ENCODE measurements at places on chromosomes 7 and 10.

DNA sequence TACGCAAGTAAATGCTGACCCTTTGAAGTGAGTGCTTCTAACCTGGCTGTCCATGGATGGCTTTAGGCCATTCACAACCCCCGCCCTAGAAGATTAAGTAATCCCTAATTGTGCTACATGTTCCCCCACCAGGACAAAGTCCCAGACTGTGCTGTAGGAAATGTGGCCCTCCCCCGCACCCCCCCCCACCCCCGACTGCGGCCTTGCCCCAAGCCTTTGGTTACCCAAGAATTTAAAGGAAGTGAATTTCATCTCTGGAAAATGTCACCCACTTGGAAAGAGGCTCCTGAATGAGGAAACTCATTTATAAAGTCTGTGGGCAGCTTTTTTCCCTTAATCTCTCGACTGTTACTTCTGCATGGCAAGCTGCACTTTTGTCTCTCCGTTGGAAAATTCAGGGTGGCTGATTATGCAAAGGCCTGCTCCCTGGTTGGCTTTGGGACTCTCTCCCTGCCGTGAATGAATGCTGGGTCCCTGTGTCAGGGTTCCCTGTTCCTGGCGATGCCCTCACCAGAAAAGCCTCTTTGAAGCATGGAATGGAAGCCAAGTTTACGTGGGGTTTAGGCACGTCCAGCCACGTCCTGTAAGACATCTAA is 31.4 kb upstream of the AQP1 start:
- DNase-seq = no peak

DNA sequence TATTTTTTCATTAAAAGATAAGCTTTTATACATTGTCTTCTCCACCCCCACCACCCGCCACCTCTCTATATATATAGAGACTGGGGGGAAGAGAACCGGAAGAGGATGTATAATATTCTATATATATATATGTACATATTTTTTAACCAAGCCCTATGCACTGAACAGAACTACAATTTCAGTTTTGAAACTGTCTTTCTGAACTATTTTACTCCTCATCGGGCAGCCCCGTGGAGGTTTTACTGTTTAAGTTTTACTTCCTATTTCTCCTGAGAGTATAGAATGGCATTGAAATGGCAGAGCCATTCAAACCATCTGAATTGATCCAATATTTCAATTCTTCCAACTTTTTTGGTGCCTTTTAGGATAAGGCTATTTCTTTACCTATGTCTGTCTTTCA is 1047.1 kb downstream of the NRG3 start:
- DNase-seq = no peak

GRCh38 chr10:24278176-24278889 is 69.4 kb downstream of the KIAA1217 start:
- DNase-seq = no peak

- no peak for DNase-seq
Observed at GRCh38 chr7:101093906-101094305, 8.6 kb downstream of the TRIM56 start.

- peak; percentile 89 for DNase-seq
Observed at GRCh38 chr7:6160191-6160623, 112.2 kb downstream of the CYTH3 start.

DNA sequence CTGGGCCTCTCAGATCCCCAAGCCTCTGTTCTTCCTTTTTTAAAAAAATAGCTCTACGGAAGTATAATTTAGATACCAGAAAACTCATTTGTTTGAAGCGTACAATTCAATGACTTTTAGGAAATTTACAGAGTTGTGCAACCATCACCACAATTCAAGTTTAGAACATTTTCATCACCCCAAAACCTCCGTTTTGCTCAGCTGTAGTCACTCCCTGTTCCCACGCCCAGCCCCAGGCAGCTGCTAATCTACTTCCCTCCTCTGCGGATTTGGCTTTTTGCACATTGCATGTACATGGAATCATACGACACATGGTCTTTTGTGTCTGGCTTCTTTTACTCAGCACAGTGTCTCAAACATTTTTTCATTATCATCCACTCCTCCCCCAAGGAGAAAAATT is 229.2 kb downstream of the TCF7L2 start:
- DNase-seq = peak; percentile 7

GRCh38 chr10:61989995-61990760 is 88.7 kb downstream of the ARID5B start:
- no peak for DNase-seq

- no peak for DNase-seq
Observed at GRCh38 chr7:2169923-2170575, 62.7 kb downstream of the MAD1L1 start.

DNA sequence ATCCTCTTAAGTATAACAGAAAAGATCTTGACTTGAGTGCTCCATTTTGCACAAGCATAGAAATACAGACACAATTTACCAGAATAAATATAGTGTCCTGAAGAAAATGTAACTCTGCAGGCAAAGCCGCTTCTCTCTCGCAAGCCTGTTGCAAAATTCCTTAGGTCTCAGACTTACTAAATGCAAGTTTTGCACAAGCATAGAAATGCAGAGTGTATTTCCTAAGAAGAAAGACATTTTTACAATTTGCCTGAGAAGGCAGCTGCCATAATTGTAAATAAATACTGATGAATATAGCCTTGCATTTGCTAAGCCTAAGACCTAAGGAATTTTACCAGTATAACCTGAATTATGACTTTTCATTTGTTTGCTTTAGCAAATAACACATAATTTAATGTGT is 67.1 kb downstream of the AGMO start:
- no peak for DNase-seq

GRCh38 chr7:102132209-102132752 is 154.4 kb upstream of the SH2B2 start:
- no peak for DNase-seq

DNA sequence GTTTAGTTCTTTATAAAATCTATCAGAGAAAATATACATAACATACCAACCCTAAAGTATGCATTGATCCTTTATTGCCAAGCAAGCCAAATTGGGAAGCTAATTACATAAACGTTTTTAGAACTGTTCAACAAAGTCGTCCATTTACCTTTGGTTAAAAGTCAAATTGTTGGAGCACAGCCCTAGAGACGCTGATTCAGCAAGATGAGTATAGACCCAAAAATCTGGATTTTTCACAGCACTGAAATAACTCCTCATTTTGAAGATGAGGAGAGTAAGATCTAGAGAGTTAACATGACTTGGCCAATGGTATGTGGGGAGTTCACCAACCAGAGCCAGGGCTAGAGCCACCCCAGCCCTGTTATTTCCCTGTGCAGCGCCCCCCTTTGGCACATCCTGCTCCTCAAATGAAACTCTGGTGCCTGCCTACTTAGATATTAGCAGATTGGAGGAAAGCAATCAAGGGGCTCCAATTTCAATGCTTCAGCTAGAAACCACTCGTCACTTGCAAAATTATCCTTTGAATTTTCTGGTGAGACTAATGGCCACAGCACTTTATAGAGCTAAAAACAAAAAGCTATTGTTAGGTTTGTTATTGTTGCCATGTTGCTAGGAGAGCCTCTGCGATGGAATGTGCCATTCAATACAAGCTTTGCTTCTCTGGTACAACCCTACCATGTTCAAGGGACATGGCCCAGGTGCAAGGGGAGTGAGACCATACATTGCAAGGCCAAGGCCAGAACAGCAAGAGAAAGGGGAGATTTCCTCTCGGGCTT is 132.6 kb upstream of the ZEB1 start:
- peak; percentile 78 for DNase-seq

DNA sequence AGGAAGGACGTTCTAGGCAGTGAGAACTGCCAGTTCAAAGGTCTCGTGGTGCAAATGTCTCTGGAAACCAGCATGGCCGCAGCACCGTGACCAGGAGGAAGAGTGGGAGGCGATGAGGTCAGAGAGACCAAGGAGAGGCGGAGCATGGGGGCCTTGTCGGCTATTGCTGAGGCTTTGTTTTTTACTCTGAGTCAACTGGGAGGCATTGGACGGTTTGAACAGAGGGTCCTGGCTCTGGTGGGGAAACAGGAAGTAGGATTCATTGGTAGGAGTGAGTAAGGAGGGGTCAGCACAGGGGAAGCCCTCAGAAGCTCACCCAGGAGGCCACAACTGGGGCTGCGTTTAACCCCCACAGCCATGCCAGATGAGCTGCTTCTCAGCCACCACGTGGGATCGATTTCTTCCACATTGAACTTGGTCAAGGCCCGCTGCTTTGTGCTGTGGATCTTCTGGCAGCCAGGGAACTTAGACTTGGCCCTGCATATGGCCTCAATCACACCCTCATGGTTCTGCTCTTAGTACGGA is 22.2 kb upstream of the SH2B2 start:
- DNase-seq = peak; percentile 45

- no peak for DNase-seq
Observed at GRCh38 chr7:47233996-47234395, 347.9 kb downstream of the TNS3 start.

DNA sequence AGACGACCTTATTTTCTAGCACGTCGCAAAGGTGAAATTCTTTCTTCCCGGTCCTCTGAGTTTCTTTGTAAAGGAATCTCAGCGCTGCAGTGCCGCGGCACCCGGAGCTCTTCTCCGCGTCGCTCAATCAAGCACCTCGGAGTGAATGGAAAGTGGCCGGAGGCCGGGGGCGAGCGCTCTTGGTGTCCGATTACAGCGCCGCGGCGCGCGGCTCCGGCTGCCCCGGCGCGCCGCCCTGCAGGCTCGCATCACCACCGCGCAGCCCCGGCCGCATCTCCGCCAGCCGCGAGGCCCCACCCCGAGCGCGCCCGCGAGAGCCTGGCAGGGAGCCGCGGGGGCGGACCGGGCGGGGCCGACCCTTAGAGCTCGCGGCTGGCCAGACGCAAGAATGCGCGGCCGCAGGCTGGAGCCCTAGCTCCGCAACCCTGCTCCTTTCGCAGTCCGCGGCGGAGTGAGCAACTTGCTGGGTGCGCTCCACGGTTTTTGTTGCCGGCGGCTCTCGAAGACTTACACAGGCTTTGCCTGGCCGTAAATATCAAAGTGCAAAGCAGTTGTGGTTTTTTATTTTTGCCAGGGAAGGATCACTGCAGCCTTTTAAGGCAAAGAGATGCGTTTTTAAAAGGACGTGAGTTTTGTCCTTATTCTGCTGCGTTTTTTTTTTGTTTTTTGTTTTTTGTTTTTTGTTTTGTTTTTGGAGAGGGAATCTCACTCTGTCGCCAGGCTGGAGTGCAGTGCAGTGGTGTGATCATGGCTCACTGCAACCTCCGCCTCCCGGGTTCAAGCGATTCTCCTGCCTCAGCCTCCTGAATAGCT is at the start of gene SEMA3C:
SEMA3C (minus strand) TSS at position 143 of the 813 bp plus-strand sequence. CDS start 2,270 bp downstream, outside the sequence.
- DNase-seq = peak; percentile 95

DNA sequence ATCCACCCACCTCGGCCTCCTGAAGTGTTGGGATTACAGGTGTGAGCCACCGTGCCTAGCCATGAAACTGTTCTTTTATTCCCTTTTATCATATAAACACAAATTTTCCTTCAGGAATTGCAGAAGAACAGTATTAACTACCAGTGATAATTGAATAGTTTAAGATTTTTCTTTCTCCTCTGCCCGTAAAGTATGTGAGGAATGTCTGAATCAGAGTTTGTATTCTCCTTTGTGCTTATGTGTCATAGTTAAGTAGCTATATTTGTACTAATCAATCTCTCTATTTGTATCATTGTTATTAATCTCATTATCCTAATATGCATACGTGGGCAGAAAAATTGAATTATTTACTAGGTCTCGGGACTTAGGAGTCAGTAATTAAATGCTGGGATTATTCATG is 83.6 kb downstream of the ZNF277 start:
- no peak for DNase-seq

DNA sequence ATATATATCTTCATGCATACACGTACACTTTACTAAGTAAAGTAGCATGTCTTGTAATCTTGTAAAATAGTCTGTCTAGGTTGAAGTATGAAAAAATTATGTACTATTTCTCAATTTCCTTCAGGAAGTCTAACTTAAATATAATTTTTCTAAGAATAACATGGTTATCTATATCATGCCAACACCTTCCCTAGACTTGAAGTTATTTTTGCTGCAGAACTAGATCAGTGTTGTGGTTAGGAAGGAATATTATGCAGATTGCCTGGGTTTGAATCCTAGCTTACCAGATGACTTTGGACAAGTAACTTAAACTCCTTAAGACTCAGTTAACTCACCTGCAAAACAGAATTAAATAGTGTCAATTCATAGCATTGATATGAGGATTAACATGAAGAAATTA is 142.2 kb upstream of the SEMA3A start:
- no peak for DNase-seq

- DNase-seq = no peak
Observed at GRCh38 chr10:83617692-83618545, 521.4 kb upstream of the GHITM start.

DNA sequence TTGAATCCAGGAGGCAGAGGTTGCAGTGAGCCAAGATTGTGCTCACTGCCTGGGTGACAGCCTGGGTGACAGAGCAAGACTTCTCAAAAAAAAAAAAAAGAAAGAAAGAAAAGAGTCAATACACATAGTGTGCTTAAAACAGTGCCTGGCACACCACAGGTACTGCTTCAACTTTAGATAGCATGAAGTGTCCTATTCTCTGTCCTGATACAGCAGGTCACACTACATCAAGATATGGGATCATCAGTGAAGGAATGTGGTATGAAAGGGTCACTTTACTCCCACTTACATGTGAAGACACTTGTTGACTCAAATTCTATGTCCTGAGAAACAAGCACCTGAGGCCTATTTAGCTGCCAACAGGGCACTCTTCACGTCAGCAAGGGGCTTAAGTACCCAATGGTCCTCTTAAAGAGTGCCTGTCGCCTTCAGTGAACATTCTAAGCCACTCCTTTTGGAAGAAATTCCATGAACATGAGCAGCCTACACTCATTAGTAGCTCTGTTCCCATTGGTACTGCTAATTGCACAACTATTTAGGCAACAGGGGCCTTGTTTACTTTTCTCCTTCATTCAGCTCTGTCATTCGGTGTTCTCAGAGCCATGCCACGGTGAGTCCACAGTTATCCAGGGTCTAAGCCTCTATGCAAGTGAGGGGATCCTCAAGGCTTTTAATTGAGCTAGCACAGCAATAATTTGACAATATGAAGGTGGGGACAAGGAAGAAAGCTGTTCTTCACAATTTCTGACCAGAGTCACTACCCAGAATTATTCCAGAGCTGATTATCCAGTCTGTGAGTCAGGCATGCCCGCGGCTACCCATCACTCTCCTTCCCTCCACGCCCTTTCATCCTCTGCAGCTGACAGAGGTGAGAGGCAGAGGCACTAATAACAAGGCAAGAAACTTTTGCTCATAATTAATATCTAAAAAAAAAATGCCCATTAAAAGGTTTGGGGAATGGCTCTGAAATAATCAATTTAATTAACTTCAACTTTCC is 56.6 kb upstream of the PTN start:
- DNase-seq = peak; percentile 57

DNA sequence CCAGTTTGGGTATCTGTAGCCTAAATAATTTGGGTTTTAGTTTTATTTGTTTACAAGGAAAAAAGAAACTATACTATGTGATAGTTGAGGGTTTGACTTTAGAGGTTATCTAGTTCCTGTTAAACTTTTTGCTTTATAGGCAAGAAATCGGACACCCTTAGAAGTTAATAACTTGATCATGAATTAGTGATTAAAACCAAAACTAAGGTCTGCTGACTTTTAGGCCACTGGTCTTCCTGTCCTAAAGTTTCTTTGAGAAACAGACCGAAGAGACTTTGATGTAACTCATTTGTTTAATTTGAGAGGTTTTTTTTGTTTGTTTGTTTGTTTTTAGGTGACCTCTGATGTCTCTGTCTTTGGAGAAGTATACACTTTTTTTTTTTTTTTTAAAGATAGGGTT is 59.7 kb downstream of the PHTF2 start:
- no peak for DNase-seq

Measured in endodermal cell (in vitro differentiated cells).